HCT116 (cell line): ENCODE measurements at places on chromosomes 3 and 15. TPM values are rescaled to one million over a fixed set of nuclear protein-coding genes. Genes with fewer than 3 reads are reported as not detected.

The ENTPD3 gene
- total RNA-seq: not detected

GRCh38 chr3:77536038-77536775 is 496.3 kb downstream of the ROBO2 start:
- DNase-seq: no peak

- DNase-seq: no peak
These were observed 86.8 kb downstream of the LSM3 start for GRCh38 chr3:14265246-14265962.

DNA sequence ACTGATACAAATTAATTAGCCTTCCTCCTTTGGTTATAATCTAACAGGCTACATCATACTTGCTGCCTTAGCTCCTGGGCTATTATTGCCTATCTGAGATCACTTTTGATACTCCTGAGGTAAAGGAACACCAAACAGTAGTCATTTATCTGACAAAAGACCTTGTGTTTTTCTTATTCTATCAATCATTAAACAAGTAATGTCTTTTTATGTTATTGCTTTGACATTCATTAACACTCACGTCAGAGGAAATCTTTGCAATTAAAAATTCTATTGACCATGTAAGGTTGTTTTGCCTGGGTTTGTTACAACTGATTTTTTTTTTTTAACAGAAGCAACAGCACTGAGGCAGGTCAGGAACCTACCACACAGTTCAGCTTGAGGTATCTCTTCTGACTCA is 366.3 kb downstream of the MECOM start:
- no peak for DNase-seq

GRCh38 chr3:180881065-180881801 is 31.2 kb upstream of the FXR1 start:
- no peak for DNase-seq

DNA sequence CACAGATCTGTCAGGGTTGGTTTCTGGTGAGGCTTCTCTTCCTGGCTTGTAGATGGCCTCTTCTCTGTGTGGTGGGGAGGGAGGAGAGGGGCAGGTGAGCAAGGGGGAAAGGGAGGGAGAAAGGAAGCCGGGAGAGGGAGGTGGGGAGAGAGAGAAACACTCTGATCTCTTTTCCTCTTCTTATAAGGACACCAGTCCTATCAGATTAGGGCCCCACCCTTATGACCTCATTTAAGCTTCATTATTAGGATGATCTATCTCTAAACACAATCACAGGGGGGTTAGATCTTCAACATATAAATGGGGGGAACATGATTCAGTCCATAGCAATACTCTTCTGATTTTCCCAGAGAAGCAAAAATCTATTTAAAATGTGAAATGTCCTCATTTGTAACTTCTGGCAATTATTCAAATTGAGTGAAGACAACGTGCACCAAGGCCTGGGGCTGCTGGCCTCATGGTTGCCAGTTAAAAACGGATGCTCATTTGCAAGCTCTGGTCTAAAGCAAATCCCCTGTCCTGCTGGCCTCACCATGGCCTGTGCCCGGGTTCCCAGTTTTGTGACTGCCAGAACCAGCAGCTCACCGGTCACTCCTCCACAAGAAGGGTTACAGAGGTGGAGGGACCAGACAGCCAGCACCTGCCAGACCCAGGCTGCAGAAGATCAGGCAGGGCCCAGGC is 8.3 kb downstream of the POMGNT2 start:
- DNase-seq: no peak

GRCh38 chr3:52834871-52835501 is at the start of gene MUSTN1:
MUSTN1 (minus strand) TSS chr3:52835019; CDS start chr3:52834948, 71 bp downstream.
- DNase-seq: no peak

- peak; percentile 4 for DNase-seq
These were observed 48.1 kb downstream of the IQSEC1 start for GRCh38 chr3:13025090-13025489.

The AADAC gene
- 3.8 TPM for total RNA-seq

- no peak for DNase-seq
These were observed 116.1 kb downstream of the PDE8A start for GRCh38 chr15:85097725-85098124.

DNA sequence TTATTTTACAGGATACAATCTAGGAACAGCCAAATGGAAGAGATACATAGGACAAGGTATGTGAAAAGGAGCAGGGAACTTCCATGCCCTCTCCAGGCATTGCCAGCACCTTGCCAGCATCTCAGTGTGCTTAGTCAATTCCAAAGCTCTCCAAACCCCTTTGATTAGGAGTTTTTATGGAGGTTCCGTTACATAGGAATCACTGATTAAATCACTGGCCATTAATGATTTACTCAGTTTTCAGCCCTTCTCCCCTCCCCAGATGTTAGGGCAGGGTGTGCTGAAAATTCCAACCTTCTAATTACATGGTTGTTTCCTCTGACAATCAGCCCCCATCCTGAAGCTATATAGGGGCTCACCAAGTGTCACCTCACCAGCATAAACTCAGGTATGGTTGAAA is 11.5 kb downstream of the MYLK start:
- DNase-seq: no peak

DNA sequence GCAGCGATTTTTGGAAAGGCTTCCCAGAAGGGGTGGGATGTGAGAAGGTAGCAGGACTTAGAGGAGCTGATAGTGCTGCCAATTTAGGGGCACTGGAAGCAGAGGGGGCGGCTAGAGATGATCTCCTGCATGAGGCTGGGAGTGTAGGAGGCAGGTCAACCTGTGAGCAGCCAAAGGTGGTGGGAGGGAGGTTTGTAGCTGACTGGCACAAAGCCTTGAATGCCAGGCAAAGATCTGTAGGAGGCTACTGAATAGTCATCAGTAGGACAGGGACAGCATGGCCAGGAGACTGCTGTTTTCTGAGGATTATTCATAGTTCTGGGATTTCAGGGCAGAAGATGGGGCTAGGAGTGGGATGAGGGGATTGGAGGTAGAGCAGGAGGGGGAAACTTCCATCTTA is 2.2 kb downstream of the SCAMP5 start:
- DNase-seq: no peak

DNA sequence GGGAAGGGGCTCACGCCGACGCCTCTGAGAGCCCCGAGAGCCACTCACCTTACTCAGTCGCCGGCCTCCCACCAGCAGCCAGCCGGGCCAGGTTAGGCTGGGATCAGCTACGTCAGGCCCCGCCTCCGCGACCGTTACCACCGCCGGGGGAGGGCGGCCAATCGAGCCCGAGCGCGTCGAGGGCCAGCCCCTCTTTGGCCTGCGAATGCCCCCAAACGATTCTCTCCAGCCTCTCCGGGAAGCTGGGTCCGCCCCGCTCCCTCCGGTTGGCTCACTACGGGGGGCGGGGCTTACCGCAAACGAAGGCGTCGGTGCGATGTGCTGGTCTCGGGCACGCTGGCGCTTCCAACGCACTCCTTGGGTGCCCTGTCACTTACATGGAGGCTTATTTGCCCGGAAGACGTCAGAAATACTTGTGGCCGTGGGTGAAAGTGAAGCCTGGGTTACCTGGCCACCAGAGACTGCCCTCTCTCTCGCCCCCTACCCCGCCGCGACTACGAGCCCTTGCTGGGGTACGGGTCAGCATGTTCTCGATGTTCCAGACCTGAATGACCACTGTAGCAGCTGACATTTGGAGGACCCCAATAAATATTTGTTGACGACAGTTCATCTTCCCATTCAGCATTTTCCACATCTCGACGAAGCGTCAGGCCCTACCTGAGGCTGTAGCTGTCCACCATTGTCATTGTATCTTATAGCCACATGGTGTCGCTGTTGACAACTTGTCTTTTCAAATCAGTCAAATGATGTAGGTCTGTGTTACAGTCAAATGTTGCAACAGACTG is at the start of gene CEP70:
Gene CEP70, minus strand, starts transcription at position 111 of the 785 bp plus-strand sequence. CDS start 21,333 bp downstream, outside the sequence.
- DNase-seq: peak; percentile 90

GRCh38 chr3:66344391-66344811 is 123.6 kb downstream of the SLC25A26 start:
- DNase-seq: no peak

DNA sequence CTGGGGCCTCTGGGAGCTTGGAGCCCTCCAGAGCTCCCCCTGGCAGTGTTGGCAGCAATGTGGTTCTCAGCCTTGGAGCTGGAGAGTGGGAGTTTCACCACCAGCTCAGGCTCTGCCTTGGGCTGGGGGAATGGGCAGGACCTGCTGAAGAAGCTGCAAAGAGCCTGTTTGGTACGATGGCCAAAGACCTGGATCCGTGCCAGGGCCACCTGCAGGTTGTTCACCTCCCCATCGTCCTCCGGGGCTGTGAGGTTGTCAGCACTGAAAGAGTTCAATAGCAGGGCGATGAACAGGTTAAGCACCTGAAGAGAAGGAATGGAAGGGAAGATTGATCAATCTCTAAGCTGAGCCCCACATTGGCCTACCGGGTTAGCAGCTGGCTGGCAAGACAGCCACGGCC is 77.3 kb upstream of the SCN5A start:
- no peak for DNase-seq

GRCh38 chr3:31253782-31254181 is 278.9 kb upstream of the STT3B start:
- DNase-seq: no peak

The ERICH6 gene
- total RNA-seq: not detected

The TOPBP1 gene
- 42.2 TPM for total RNA-seq

- no peak for DNase-seq
These were observed 549.2 kb upstream of the TBL1XR1 start for GRCh38 chr3:177746337-177746933.
